Islet precursor cell (in vitro differentiated cells): ENCODE measurements at places on chromosomes 7 and 10.

- peak; percentile 87 for DNase-seq
These were observed 240.0 kb downstream of the ARHGAP21 start for GRCh38 chr10:24483701-24484100.

GRCh38 chr7:42552227-42552626, 315.2 kb upstream of the GLI3 start:
- DNase-seq = no peak

GRCh38 chr7:3510101-3511020, 209.3 kb downstream of the SDK1 start:
- no peak for DNase-seq

GRCh38 chr7:5653661-5654060, 127.8 kb downstream of the RNF216 start:
- DNase-seq = no peak

GRCh38 chr10:1189166-1190051, 133.2 kb downstream of the WDR37 start:
- DNase-seq = no peak
